ENCODE measurements at places on chromosomes 7 and 10.

DNA sequence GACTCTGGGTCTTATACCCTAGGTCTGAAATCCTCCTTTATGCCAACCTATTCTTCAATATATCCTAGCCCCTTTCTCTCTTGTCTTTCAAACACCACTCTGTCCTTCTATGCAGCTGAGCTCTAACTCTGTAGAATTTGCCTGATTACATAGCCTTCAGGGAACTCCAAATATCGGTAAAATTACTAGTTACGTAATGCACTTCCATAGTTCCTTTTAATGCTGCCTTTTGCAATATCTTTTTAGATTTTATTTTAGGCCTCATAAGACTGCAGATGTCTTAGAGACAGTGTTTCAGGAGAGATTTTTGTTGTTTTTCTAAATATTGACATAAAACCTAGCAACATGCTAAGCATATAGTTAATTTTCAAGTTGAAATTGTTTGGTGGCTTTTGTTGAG lies 924.8 kb downstream of the CNTNAP2 start:
- no peak for DNase-seq

DNA sequence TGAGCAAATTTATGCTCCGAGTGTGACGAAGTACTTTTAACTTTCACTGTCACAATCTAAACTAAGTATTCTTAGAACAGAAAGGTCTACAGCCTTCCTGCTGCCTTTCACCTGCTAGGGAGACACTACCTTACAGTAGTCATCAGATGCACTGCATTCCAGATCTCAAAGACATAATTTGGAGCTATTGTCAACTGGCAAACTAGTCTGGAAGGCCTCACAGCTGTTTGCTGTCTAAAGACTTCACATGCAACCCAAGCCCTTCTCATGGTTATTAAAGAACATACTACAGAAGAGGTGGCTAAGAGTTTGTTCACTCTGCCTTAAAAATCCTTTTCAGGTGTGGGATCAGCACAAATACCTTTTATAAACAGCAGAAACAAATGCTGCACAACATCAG lies 91.8 kb upstream of the KCNIP2 start:
- DNase-seq, result no peak

DNA sequence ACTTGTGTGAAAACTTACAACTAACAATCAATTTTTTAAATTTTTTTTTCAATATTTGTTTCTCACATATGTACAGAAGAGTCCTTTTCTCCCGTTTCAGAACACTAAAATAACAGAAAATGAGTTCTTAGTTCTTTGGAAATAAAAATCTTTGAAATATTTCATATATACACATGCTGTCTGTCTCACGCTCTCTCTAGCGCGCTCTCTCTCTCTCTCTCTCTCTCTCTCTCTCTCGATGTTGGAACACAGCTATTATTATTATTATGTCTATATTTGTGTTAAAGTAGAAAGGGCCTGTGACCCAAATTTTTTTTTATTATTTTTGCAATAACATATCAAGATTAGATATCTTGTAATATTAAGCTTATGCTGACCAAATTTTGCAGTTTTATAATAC lies 96.9 kb upstream of the GATA3 start:
- no peak for DNase-seq

- DNase-seq, result no peak
These were observed 7.3 kb upstream of the LIPA start for GRCh38 chr10:89258881-89259280.

All from RWPE2 (cell line).